ENCODE measurements at places on chromosomes 5 and 9.

GRCh38 chr5:96528826-96529474 lies 95.9 kb upstream of the PCSK1 start:
- no peak for DNase-seq

DNA sequence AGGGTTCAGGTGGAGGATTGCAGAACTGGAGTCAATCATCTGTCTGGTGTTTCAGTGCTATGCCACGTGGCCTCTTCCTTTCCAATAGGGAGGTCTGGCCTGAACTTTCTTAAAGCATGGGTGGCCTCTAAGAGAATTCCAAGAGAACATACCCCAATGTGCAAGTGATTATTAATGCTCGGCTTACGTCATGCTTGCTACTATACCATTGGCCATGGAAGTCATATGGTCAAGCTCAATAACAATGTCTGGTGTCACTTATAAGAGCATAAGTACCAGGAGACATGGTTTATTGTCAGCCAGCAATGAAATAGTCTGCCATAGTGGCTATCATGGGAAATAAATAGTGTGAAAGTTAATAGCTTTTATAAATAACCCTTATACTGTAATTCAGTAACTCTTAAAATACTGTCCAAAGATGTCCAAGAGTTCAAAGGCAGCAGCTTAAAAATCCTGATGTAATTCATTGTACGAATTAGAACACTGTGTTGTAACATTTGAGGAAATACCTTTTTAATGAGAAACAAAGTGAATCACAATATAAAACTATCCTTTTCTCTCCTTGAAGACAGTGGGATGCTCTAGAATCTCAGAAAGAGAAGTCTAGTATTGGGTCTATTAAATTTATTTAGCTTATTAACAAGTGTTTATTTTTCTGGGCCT lies 355.4 kb upstream of the PRR16 start:
- no peak for DNase-seq

DNA sequence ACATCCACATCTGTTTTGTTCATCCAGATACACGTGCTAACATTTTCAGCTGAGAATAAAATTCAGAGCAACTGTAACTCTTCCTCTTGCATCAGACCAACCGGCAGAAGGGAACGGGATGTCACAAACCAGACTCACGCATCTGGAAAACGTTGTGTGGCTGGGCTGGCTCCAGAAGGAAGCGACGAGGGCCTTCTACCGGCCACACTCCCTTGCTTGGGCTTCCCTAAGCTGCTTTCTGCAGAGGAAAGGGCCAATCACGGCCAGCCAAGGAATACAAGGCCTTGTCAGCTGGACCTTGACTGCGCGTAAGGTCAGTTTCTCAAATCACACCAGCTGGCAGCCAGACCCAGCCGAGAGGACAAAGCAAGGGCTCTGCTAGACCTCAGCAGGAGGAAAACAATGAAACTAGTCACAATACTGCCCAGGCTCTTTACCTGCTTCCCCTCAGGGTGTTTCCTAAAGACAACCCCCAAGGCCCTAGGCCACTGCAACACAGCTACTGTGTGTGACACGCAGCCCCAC lies 106.1 kb downstream of the THBS4 start:
- DNase-seq, result no peak

DNA sequence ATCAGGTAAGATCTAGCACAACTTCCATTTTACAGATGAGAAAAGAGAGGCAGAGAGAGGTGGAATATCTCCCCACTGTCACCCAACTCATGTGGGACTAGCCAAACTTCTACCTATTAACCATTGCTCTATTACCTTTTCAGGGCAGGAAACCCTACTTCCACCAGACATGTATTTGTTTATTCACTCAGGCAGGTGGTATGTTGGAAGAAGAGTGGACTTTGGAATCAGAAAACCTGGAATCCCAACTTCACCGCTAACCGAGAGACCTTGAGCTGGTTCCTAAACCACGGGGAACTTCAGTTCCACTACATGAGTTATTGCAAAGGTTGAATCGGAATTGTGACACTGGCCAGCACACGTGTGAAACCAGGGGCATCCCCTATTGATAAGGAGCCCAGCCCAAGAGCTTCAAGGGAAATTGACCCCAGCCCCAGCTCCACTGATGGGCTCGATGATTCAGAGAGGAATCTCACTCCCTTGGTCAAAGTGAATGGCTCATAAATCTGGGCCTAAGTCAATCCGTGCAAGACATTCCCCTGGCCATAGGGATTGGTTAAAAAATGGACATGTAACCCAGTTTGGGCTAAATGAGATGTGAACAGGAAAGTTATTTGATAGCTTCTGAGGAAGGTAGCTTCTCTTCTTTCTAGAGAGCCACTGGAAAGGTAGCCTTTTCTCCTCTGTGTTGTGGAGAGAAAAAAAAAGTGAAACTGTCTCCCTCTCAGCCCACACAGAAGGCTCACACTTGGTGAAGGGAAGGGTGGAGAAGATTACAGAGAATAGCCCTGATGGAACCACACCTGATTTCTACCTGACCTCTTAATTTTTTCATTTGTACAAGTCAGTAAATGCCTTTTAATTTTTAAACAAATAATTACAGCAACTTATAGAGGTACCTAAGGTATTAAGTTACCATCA lies 5.5 kb upstream of the GLIS3 start:
- no peak for DNase-seq

GRCh38 chr5:28355831-28356230 lies 1317.4 kb upstream of the CDH9 start:
- no peak for DNase-seq

DNA sequence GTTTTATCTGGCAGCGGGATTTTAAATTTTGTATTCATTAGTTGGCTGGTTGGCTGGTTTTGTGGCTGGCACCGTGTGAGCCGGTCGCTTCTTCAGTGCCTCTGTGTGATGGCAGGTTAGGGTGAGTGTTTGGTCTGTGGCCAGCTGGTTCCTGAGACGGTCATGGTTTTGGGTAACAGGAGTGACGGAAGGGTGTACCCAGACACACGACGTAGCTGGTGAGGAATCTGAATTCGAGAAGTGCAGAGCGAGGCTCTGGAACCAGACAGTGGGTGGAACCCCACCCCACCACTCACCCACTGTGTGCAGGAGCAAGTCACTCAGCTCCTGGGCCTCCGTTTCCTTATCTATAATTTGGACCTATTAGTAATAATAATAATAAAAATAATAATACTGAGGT lies 2.7 kb downstream of the BTNL9 start:
- DNase-seq, result no peak

- no peak for DNase-seq
These were observed 32.2 kb downstream of the CARD6 start for GRCh38 chr5:40873286-40873880.

DNA sequence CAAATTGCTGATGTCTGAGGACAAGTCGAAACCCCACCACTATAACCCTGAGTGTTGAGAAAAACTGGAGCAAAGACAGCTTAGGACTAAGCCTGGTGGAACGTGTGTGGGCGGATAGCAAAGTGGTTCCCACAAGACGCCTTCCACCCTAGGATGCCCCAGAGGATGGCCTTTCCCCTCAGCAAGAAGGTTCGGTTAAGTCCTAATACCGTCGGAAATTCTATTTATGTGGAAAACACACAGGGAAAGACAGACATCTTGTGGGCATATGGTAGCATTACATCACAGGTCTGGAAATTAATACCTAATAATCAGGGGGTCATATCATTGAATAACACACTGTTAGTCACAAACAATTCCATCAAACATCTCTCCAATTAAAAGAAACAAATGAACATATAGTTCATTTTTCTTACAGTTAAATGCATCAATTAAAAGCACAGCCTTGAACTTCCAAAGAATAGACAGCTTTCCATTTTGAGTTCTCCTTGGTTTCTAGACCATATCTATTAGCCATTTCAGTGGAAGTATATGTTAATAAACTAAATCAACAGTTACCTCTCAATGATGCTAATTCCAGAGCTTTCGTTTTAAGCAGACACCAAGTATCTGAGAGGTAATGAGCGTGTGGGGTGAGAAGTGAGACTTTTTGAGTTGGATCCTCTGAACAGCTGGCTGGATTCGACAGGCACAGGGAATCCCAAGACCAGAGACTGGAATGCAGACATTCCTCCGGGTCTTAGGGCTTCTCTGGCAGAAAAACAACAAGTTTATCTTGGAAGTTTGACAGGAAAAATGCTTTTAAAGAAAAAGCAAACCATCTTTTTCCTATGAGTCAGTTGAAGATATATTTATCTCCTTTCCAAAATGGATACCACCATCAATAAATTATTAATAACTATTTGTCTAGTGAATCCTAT lies 2.9 kb upstream of the ICE1 start:
- DNase-seq, result no peak

GRCh38 chr9:133119103-133119845 lies 1.8 kb downstream of the RALGDS start:
- no peak for DNase-seq

GRCh38 chr9:102445181-102445747 lies 549.9 kb upstream of the CYLC2 start:
- no peak for DNase-seq

DNA sequence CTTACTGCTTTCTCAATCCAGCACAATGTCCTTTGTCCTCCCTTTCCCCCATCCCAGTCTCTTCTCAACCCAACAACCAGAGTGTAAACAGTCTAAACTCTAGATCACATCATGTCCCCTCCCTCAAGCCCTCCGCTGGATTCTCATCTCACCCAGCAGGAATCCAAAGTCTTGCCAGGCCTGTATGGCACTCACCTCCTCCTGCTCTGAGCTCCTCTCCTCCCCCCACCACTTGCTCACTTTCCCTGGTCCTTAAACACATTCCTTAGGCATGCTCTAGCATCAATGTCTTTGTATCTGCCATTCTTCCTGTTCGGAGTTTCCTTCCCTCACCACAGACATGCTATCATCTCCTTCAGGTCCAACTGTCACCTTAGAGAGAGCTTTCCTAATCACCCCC lies 78.8 kb downstream of the NIPSNAP3B start:
- DNase-seq, result no peak

- DNase-seq, result no peak
These were observed 48.6 kb upstream of the ZSWIM6 start for GRCh38 chr5:61283471-61283870.

DNA sequence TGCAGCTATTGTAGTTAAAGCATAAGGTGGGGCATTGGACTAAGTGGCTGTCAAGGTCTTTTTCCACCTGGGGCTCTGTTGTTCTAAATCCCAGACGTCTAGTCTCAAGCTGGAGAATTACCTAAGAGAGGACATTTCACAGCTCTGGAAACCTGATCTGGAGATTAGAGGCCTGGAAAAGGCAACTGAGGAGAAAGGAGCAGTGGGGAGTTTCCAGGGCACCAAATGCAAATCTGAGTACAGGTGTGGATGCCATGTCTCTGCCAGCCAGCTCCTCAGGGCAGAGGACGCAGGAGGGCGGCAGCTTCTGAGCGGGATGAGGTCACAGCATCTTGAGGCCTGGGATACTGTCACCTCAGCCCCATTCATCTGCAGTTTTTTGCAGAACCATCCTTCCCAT lies 65.2 kb downstream of the PPARGC1B start:
- DNase-seq, result no peak

GRCh38 chr5:117761186-117761585 lies 1186.6 kb upstream of the SEMA6A start:
- DNase-seq, result no peak

- DNase-seq, result no peak
These were observed 62.7 kb downstream of the MEGF10 start for GRCh38 chr5:127353327-127353726.

- no peak for DNase-seq
These were observed 4.1 kb downstream of the PTGS1 start for GRCh38 chr9:122374885-122375420.

DNA sequence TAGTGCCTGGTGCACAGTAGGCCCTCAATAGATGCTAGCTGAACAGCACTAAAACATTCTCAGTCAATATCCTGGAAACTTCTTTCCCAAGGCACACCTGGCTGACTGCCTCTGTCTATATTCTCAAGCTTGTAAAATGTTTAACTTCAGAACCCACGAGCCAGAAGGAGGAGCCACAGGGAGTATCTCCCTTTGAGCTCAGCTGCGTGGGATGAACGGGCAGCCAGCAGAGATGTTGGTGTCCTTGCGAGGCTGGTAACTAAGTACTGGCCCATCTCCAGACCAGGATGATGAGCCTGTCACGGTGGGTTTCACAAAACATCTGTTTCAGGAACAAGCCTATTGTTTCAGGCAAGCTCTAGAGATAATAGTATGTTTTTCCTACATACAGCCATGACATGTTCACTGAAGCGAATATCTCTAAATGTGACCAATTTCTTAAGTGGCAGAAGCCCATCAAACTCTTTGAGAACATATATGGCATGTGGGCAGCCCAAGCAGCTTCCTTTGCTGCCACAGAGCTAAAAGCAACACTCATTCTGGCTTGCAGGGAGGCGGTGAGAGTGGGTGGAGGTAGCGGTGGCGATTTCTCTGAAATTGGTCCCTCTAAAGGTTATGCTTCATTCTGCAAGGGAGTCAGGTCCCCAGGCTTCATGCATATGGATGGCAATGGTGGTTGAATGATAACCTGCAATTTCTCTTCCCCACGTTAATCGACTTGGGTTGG lies 206.2 kb downstream of the TTLL11 start:
- no peak for DNase-seq

- no peak for DNase-seq
These were observed 23.0 kb downstream of the NREP start for GRCh38 chr5:111734013-111734412.

GRCh38 chr9:61665330-61665751 lies 475.5 kb downstream of the SPATA31A7 start:
- no peak for DNase-seq

GRCh38 chr5:152601806-152602732 lies 197.0 kb upstream of the NMUR2 start:
- DNase-seq, result no peak

DNA sequence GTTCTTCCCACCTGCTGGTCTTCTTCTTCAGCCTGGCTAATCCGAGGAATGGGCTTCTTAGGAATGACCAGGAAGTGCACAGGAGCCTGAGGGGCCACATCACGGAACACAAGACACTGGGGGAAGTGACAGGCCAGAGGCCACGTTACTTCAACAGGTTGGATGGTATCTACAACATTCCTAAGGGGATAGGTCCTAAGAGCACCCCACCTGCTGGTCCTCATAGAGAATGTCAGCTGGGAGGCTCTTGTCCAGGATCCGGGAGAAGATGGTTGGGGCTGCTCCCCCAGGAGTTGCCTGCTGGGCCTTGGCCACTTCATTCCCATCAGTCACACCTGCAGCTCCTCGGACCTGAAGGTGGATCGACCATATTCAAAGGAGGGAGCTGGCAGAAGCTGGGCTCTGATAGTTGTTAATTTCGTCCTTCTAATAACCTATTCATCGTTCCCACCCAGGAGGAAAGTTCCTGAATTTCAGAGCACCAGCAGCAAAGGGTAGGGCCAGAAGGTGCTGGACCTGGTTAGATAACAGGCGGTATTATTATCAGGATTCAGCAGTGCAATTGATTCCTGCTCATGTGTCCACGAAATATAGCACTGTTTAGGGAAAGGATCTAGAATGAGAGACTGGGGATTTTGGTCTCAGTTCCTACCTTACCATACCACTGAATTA lies 1.3 kb downstream of the HINT2 start:
- DNase-seq, result no peak

DNA sequence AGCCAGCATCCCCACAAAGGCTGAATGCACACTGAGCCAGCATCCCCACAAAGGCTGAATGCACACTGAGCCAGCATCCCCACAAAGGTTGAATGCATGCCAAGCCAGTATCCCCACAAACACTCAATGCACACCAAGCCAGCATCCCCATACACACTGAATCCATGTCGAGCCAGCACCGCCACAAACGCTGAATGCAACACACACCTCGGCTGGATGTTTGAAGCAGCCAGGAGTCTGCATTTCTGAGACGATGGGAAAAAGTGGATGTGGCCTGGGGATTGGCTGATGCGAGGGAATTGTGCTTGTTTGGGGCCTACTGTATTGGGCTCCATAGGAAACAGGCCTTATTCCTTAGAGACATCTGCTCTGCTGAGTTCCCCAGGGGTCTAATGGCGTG lies 30.9 kb upstream of the CEP72 start:
- DNase-seq, result no peak

- no peak for DNase-seq
These were observed 68.5 kb upstream of the SLC25A51 start for GRCh38 chr9:37972351-37972848.

Data from CD4-positive, alpha-beta T cell treated with Interleukin-12 subunit alpha and Interleukin-12 subunit beta, for 1 hour (primary cell).